ENCODE measurements at places on chromosomes 16 and 17.

DNA sequence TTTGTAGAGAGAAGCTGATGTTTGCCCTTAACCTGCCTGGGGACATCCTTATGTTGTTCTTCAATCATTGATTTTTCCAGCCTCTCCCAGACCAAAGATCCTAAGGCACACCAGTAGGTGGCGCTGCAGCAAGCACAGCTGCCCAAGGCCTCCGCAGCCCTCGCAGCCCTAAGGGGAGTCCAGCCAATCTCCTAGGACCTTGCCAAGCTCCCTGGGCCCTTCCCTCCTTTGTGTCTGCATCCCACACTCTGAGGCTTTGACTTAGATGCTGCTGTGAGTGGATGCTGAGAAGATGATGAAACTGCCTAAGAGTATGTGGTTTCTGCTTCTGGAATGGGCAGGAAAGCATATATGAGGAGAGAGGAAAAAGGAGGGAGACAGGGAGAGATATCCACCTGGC lies 47.1 kb downstream of the SPACA3 start:
- no peak for DNase-seq

DNA sequence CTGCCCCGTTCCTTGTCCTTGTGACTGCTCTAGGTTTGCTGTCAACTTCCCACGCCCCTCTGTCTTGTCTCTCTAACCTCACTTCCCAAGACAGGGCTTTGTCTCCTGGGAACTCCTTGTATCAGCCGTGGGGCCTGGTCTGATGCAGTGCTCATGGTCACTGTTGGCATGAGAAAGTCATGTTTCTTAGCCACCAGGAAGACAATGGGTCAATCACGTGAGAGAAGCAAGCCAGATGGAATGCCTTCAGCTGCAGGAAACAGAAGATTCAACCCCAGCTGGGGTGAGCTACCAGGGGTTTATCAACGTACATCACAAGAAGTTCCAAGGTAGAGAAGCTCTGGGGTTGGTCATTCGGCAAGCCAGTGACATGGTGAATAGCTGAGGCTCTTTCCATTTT lies 116.6 kb downstream of the IRF8 start:
- DNase-seq = no peak

DNA sequence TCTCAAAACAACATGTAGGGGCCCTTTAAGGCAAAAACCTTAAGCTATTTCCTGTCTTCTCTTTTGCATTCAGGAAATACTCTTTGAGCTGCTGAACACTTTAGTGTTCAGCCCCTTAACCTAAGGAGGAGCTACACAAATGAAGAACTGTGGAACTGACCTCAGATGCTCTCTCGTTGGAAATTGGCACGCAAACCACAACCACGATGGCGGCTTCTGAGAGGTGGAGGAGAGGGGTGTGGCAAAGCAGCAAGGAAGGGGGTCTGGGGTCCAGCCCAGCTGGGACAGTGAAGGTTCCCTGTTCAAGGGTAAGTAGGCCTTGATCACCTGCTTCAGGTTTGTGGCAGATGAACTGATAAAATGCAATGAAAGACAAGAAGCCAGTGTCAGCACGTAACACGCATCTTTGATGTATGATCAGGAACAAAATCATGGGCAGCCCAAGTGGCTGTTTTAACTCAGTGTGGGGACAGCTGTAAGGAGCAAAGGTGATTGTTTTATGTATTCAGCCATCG lies 291.6 kb upstream of the TNRC6C start:
- DNase-seq = peak; percentile 34

DNA sequence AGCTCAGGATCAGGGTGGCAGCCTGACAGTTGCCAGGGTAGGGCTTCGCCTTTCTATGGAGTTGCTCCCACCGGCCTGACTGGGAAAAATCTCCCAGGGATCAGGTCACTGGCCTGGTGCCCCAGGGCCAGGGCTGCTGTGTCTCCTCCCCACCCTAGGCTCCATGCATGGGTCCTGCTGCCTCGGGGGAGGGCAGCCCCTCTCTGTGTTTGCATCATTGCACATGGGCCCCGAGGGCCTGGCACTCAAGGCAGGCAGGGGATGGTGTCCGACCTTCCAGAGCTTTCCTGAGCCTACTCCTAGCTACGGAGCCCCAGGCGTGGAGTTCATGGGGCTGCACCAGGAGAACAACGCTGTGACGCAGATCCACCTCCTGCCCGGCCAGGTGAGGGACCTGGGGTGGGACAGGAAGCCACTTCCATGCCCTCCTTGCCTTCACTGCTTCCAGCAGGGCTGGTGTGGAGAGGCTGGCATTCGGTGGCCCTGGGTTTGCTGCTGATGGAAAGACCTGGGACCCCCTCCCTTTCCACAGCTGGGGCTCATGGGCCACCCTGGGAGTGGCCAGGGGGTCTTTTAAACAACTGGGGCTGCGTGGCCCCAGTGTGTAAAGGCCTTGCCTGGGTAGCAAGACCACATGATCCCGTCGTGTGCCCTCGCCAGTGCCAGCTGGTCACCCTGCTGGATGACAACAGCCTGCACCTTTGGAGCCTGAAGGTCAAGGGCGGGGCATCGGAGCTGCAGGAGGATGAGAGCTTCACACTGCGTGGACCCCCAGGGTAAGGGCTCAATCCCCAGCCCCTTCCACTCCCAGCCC lies 29.5 kb upstream of the MYO15B start:
- no peak for DNase-seq

DNA sequence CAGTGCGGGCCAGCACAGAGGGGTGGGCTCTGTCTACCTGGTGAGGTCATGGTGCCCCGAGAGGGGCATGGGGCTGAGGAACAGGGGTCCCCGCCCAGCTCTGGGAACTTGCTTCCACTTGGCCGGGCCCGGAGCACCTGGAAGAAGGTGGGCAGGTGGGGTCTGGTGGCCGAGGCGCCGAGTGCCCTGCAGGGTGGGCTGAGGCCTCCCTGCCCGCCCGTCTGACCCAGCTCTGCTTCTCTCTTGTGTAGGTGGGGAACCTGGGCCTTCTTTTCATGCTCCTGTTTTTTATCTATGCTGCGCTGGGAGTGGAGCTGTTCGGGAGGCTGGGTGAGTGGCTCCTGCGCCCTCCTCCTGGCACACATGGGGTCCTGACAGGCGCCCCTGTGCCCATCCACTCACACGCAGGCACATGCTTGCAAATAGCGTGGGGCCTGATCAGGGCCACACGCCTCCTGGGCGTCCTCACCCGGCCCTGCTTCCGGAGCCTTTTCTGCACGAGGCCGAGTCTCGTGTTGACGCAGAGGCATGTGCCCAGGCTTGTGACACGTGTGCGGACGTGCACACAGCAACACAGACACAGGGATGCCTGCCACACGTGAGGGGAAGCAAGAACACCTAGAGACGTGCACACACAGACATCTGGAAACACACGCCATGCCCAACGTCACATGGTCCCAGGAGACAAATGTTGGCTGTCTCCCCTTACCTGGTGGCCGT lies 8.2 kb downstream of the TPSG1 start:
- no peak for DNase-seq

DNA sequence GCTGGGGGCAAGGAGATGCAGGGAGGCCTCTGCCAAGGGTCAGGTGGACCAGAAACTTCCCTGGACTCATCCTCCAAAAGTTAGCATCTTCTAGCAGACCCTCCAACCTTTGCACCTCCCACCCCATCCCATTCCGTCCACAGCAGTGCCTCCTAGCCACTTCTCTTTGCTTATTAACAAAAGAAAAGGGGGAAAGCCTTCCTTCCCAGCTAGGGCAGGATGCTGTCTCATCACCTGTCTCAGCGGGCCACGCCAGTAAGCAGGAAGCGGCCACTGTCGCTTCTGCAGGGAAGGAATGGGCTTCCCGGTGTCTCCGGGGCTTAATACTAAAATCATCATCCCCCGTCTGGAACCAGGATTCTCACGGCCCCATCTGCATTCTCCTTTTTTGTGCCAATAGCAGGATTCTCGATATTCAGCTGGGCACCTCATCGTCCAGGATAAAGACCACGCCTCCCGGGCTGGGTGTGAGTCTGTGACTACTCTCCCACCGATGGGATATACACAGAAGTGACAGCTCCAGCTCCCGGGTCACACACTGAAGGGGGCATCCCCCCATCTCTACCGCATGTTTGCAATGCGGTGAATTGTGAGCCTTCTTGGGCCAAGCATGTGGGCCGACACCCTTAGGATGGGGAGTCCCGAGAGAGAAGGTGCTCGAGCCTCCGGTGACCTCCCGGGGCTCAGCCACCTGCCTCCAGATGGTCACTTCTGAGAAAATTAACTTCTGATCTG lies 15.5 kb upstream of the RBFOX3 start:
- DNase-seq = no peak

GRCh38 chr16:70253291-70254106 lies 1.8 kb upstream of the EXOSC6 start:
- peak; percentile 29 for DNase-seq

GRCh38 chr17:73401911-73402310 lies 90.1 kb upstream of the CDC42EP4 start:
- DNase-seq = no peak

DNA sequence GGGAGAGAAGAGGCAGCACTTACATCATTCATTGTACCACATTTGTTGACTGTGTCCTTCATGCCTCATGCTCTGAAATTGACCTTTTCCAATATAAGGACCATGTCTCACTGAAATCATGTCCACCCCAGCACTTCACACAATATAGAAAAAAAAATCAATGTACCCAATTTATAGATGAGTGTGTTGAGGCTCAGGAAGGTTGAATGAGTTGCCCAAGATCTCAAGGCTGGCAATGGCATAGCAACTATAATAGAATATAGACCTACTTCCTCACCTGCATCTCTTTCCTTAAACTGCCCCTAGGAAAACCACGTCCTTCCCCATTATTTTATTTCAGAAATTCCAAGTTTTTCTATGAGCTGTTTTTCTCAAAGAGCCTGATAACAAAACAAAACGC lies 912 bp upstream of the VAT1L start:
- DNase-seq = no peak

DNA sequence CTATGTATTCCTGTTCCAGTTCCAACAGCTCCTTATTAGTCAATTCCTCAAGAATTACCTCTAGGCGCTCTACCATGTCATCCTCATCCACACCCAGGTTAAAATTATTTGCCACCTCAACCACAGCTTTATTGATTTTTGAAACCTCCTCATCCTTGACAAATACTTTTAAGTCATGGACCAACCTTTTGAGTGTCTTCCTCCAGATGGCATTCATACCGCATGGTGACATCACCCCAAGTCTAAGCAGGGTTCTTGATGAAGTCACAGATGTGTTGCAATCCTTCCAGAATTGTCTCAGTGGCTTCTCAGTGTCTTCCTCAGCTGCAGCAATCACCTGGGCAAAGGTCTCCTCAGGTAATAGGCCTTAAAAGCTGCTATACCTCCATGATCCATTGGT lies 40.1 kb downstream of the BCL7C start:
- no peak for DNase-seq

GRCh38 chr17:65283704-65284103 lies 146.5 kb downstream of the RGS9 start:
- no peak for DNase-seq

GRCh38 chr17:6831661-6832263 lies at the start of gene TEKT1:
TEKT1 (minus strand) TSS chr17:6831729; CDS start chr17:6830376, 1,353 bp downstream.
- DNase-seq = peak; percentile 54

- peak; percentile 59 for DNase-seq
These were observed 4.0 kb upstream of the RPL38 start for GRCh38 chr17:74199306-74200092.

GRCh38 chr17:27529230-27529796 lies 73.1 kb downstream of the KSR1 start:
- DNase-seq = no peak

- no peak for DNase-seq
These were observed 147.9 kb upstream of the CHMP6 start for GRCh38 chr17:80843741-80844156.

- no peak for DNase-seq
These were observed 36.7 kb downstream of the CMIP start for GRCh38 chr16:81481207-81481821.

- DNase-seq = no peak
These were observed 223.1 kb downstream of the SOX9 start for GRCh38 chr17:72343911-72344310.

DNA sequence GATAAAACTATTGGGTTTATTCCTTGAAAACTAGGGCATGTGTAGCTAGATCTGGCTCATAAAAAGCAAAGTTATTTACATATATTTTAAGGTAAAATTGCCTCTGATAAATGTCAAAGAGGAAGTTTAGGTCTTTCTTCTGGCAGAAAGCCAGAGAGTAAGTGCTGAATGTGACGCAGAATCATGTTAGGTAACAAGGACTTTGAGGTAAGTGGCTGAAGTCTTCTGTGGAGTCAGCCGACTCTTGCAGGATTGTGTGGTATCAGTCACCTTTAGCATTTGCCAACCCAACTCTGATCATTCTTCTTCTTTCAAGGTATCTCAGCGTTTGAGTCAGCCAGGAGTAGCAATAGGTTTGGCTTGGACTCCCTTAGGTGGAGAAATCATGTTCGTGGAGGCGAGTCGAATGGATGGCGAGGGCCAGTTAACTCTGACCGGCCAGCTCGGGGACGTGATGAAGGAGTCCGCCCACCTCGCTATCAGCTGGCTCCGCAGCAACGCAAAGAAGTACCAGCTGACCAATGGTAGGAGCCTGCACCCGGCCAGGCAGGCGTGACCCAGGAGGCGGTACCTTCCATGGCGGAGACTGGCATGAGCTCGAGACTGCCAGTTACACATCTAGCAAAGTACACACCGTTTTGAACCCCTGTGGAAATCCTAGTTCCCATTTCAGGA lies 37.9 kb downstream of the SIAH1 start:
- no peak for DNase-seq

- DNase-seq = no peak
These were observed 80.5 kb downstream of the ZNF778 start for GRCh38 chr16:89297910-89298545.

DNA sequence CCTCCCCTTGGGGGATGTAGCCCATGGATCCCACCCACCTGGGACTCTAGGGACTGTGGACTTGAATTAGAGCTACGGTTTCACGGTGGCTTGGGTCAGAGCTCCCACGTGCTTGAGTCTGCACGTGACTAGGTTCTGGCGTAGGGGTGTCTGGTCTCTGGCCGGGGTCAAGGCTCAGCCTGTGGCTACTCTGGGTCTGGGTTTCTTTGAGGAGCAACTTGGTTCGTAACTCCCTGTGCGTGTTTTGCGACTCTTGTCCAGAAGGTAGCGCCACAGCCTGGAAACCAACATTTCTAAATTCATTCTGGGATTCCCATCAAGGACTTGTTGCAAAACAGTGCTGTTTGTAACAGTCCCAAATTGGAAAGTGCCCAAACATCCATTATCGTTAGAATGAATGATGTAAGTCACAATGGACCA lies 470 bp upstream of the GGT6 start:
- DNase-seq = no peak

GRCh38 chr17:45894022-45894784 lies at the start of gene MAPT:
MAPT (plus strand) TSS chr17:45894554; CDS start chr17:45962338, 67,784 bp downstream.
- peak; percentile 74 for DNase-seq

GRCh38 chr17:77821114-77821513 lies 137.4 kb upstream of the TNRC6C start:
- no peak for DNase-seq

DNA sequence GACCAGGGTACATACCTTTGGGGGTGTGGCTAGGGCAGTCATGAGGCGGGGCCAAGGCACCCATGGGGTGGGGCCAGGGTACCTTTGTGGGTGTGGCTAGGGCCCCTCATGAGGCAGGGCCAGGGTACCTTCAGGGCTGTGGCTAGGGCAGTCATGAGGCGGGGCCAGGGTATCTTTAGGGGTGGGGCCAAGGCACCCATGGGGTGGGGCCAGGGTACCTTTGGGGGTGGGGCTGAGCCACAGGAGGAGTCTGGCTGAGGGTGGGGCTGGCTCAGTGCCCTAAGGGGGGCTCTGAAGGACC lies 3.5 kb downstream of the GNG13 start:
- no peak for DNase-seq

Data from activated CD4-positive, alpha-beta T cell treated with anti-CD3 and anti-CD28 coated beads for 4 hours (primary cell).